Activated naive CD4-positive, alpha-beta T cell treated with anti-CD3 and anti-CD28 coated beads for 36 hours (primary cell): ENCODE measurements at places on chromosomes 7 and 10. TPM values are rescaled to one million over a fixed set of nuclear protein-coding genes. Genes with fewer than 3 reads are reported as not detected.

DNA sequence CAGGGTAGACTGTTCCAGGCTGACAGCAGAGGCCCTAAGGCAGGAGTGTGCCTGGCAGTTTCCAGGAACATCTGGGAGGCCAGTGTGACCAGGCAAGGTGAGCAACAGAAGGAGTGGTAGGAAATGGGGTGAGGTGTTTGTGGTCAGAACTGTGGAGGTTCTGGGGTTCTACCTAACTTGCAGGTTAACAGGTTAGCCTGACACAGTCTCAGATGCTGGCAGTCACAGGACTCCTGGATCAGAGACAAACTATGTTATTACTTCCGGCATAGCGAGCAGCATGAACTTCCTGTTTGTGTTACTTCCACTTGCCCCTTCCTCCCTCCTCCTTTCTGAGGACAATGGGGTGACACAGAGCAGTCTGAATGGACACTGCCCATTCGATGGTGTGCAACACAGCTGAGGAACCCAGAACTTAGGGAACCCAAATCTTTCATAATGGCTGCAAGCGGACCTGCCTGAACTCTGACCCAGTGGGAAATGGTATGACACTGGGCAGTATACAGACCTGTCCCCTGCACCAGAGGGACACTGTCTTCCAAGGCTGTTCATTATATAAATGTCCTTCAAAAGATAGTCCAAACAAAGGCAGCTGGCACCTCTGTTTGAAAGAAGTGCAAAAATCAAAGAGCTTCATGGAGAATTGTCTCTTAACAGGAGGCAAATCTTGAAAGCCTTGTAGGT is 3.9 kb upstream of the SAR1A start:
- no peaks in the 10 kb centered on the region for H3K36me3 ChIP-seq
- H3K4me1 ChIP-seq = peaks cover 30% of the 10 kb centered on the region
- peak overlapping the region; percentile 69 for H3K27ac ChIP-seq
- H3K27me3 ChIP-seq = no peaks in the 10 kb centered on the region

Gene FAM131B
- total RNA-seq = 1.5 TPM

GRCh38 chr10:124285587-124286527 is 132.9 kb downstream of the OAT start:
- H3K4me3 ChIP-seq = no peak overlapping the region
- H3K27me3 ChIP-seq = no peaks in the 10 kb centered on the region
- H3K27ac ChIP-seq = no peak overlapping the region
- peak; percentile 11 for DNase-seq

- peak overlapping the region; percentile 89 for H3K27ac ChIP-seq
- no peaks in the 10 kb centered on the region for H3K27me3 ChIP-seq
- H3K4me1 ChIP-seq = peaks cover 46% of the 10 kb centered on the region
- no peak overlapping the region for H3K4me3 ChIP-seq
These were observed 64.8 kb upstream of the AHR start for GRCh38 chr7:17233603-17234002.

DNA sequence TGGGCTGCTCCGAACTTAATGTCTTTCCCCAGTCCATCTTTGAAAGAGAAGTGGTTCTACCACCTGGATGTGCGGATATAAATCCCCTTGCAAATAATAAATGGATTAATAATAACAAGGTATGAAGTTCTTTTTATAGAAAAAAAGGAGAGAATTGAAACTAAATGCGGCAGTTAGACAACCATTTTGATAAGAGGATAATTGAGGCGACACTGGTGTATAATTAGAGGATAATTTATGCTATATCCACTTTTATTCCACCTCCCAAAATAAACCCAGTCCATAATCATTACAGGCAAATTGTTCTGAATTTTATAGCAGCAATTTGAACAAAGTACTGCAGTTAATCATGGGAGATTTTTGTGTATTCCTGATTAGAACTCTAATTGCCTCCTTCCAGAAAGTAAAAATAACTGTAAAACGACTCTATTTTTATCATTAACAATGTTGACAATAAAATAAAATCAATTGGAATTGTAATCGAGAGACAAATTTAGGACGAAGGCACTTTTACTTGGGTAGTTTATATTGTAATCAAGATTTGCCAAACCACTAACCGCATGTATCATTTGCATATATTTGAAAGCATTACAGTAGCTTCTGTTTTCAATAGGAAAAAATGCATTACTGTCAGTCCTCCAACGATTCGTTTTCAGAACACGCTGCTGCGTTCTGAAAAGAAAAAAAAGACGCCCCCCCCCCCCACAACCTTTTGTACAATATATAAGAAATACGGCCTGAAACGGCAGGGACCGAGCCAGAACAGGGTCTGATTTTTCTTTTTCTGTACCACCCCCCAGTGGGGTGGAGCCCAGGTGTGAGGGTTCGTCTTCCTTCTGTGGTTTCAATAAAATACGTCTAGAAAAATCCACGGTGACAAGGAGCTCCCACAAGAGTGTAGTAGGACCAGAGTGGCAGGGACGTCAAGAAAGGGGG is 838 bp upstream of the DLX6 start:
- no peaks in the 10 kb centered on the region for H3K36me3 ChIP-seq
- peaks cover 86% of the 10 kb centered on the region for H3K27me3 ChIP-seq
- DNase-seq = no peak
- no peak overlapping the region for H3K27ac ChIP-seq
- H3K4me3 ChIP-seq = no peak overlapping the region

Gene NACAD
- total RNA-seq = 0.05 TPM

Gene BUD23
- total RNA-seq = 95.1 TPM

Gene POM121L12
- total RNA-seq = not detected

DNA sequence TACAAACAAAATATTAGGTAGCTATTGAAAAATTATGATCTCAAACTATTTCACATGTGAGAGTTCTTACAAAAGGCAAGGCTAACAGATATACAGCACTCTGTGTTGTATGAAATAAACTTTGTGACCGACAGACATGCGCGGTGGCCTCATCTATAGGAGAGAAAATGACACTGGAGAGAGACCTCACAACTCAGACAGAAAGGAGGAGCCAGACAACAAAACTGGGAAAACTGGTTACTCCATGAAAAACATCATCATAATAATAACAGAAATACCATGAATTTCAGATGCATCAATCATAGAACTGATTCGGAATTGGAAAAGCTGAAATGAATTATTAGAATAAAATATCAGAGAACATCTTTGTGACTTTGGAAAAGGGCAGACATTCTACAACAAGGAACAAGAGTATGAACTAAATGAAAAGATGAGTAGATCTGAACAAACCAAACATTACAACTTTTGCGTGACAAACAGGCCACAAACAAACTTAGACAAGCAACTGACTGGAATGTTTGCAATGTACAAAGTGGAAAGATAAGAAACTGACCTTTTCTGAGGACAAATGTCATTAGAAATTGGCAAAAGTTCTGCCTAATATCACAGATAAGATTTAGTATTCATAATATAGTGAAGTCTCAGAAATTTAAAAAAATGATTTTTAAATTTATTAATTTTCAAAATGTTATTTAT is 69.3 kb downstream of the TNS3 start:
- H3K4me1 ChIP-seq = no peaks in the 10 kb centered on the region
- H3K27ac ChIP-seq = no peak overlapping the region
- H3K27me3 ChIP-seq = no peaks in the 10 kb centered on the region
- no peaks in the 10 kb centered on the region for H3K36me3 ChIP-seq
- H3K4me3 ChIP-seq = no peak overlapping the region

- no peak for DNase-seq
- H3K4me3 ChIP-seq = no peak overlapping the region
- no peak overlapping the region for H3K27ac ChIP-seq
- no peaks in the 10 kb centered on the region for H3K27me3 ChIP-seq
- H3K36me3 ChIP-seq = no peaks in the 10 kb centered on the region
These were observed 28.2 kb downstream of the PPIF start for GRCh38 chr10:79375321-79376077.

Gene GPER1
- total RNA-seq = not detected

DNA sequence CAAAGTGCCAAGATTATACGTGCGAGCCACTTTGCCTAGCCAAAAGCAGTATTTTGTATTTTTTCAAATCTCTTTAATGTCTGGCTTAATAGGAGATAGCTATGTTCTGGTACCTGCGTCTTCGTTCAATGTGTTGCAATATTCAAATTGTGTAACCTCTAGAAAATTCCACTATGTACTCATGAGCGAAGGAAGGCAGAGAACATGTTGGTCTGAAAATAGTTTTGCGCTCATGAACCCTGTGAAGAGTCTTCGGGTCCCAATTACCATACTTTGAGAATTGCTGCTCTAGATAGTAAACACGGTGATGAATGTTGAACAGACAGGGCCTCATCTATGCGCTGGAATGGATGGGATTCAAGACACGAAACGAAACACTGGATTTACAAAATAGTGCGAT is 2.7 kb upstream of the SUV39H2 start:
- H3K27ac ChIP-seq = no peak overlapping the region
- no peaks in the 10 kb centered on the region for H3K27me3 ChIP-seq
- no peak for DNase-seq
- peaks cover 23% of the 10 kb centered on the region for H3K4me1 ChIP-seq

Gene SORCS3
- not detected for total RNA-seq

- H3K4me3 ChIP-seq = no peak overlapping the region
- H3K27me3 ChIP-seq = no peaks in the 10 kb centered on the region
- no peaks in the 10 kb centered on the region for H3K36me3 ChIP-seq
- DNase-seq = no peak
- H3K27ac ChIP-seq = no peak overlapping the region
These were observed 28.7 kb upstream of the SLC29A3 start for GRCh38 chr10:71290331-71290730.

Gene SLC29A4
- total RNA-seq = 0.42 TPM

Gene AS3MT
- total RNA-seq = 1.0 TPM

DNA sequence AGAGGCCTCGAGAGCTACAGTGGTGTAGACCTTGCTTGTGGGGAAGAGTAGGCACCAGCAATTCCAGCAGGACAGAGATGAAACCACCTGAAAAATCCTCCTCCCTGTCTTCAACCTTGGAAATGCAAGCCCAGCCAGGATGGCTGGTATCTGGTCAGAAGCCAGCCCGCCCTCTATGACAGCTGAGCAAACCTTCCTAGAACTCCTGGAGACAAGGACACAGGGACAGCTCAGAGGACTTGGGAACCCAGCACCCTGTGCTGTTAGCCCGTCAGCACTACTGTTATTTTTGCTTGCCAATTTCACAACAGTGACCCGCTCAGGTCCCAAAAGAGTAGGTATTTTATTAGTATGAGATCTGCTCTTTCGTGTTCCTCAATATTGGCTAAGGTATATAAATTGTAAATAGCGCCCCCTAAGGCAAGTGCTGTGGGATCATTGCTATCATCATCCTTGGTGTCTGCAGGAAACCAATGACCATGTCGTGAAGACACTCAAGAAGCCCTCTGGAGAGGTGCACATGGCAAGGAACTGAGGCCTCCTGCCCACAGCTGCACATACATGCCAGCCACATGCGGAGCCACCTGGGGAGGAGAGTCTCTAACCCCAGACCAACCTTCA is 156.5 kb upstream of the CHST15 start:
- no peak overlapping the region for H3K4me3 ChIP-seq
- H3K27me3 ChIP-seq = no peaks in the 10 kb centered on the region
- DNase-seq = no peak
- no peaks in the 10 kb centered on the region for H3K36me3 ChIP-seq

DNA sequence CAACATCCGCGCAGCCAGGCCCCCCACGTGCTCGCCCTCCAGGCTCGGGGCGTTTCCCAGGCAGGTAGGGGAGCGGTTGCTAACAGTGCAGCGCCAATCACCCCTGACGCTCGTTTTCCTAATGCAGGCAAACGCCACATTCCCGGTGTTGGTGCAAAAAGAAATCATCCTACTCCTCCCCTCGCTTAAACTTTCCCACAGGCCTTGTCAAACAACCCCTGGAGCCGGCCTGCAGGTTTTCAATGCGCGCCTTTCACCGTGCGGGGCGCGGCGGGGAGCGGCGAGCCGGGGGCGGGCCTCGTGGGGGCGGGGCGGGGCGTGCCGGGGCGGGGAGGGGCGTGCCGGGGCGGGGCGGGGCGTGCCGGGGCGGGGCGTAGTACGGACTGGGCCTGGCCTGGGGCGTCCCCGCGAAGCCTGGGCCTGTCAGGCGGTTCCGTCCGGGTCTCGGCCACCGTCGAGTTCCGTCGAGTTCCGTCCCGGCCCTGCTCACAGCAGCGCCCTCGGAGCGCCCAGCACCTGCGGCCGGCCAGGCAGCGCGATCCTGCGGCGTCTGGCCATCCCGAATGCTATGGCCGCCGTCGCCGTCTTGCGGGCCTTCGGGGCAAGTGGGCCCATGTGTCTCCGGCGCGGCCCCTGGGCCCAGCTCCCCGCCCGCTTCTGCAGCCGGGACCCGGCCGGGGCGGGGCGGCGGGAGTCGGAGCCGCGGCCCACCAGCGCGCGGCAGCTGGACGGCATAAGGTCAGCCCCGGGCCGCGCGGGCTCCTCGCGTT is at the start of gene ECHDC3:
ECHDC3 (plus strand) TSS at position 374 of the 770 bp plus-strand sequence; CDS start at position 569, 195 bp downstream.
- no peaks in the 10 kb centered on the region for H3K36me3 ChIP-seq
- H3K4me3 ChIP-seq = peak within 1 kb of the TSS; percentile 64
- peaks cover 10% of the 10 kb centered on the region for H3K4me1 ChIP-seq
- peak; percentile 56 for DNase-seq

Gene ZNF727
- 0.44 TPM for total RNA-seq

DNA sequence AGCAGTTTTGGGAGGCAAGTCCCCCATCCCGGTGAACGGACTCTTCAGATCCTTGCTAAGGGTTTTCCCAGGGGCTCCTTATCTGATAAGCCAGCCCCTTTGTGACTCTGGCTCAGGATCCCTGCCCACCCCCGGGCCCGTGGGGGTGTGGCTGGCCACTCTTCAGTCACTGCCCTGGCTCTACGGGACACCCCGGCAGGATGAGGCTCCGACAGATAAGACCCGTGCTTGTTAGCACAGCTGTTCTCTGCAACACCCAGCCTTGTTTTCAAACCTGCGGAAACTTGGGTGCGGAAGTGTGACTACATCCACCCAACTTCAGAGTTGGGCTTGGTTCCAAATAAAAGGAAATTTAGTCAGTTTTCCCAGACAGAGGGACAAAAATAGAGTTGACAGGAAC is 66.7 kb upstream of the PODXL start:
- DNase-seq = no peak
- no peaks in the 10 kb centered on the region for H3K36me3 ChIP-seq
- H3K27ac ChIP-seq = no peak overlapping the region
- H3K4me3 ChIP-seq = no peak overlapping the region
- H3K4me1 ChIP-seq = no peaks in the 10 kb centered on the region

Gene OR2F1
- total RNA-seq = not detected

DNA sequence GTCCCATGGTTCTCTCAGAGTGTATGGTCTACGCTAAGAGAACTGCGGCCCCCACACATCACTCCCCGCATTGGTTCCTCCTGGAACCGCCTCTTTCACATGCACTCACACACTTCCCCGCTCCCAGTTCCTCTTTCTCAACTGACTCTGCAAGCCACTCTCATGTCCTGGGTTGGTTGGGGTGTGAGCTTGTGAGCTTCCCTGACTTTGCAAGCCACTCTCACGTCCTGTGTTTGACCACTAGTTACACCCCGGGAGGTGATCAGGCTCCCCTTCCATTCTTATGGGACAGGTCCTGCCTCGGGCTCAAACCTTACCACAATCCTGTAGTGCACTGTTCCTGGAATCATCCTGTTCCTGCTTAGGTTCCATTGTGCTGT is 105.0 kb downstream of the TRIM24 start:
- no peak overlapping the region for H3K4me3 ChIP-seq
- no peak overlapping the region for H3K27ac ChIP-seq
- DNase-seq = no peak
- H3K4me1 ChIP-seq = no peaks in the 10 kb centered on the region
